Fibroblast of skin of left quadriceps (primary cell): ENCODE measurements at places on chromosomes 16 and 17.

GRCh38 chr16:86579268-86580062 is 1.1 kb downstream of the FOXL1 start:
- DNase-seq = no peak

DNA sequence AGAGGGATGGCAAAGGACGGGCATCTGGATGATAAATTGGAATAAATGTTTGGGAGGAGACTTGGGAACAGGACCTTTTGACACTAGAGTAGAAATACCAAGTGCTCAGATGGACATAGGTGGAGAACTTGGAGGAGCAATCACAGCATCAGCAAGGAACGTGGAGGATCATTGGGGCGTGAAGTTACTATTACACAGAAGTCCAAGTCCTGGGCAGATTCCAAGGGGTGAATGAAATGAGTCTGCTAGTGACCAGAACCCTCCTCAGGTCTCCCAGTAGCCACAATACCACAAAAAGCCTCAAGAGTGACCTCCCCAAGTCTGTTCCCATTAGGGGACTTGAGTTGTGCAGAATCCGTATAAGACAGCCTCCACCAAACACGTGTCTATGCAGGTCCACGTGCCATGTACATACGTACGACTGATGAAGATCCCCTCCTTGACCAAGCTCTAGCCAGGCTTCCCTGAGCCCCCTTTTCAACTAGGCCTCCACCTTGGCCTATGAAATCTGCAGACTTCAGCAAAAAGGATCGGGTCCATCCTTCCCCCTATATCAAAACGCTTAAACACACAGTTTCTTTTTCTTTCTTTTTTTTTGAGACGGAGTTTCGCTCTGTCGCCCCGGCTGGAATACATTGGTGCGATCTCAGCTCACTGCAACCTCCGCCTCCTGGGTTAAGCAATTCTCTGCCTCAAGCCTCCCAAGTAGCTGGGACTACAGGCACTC is 2.2 kb downstream of the C17orf67 start:
- DNase-seq = no peak

DNA sequence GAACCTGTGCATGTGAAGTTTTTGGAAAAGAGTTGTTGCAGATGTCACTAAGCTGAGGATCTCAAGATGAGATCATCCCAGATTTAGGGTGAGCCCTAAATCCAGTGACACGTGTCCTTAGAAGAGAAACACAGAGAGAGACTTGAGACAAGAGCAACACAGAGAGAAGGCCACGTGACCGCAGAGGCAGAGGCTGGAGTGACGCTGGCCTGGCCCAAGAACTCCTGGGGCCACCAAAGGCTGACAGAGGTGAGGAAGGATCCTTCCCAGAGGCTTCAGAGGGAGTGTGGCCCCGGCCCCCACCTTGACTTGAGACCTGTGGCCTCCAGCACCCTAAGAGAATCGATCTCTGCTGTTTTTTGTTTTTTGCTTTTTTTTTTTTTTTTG is 12.1 kb upstream of the RHBDF2 start:
- DNase-seq = no peak

DNA sequence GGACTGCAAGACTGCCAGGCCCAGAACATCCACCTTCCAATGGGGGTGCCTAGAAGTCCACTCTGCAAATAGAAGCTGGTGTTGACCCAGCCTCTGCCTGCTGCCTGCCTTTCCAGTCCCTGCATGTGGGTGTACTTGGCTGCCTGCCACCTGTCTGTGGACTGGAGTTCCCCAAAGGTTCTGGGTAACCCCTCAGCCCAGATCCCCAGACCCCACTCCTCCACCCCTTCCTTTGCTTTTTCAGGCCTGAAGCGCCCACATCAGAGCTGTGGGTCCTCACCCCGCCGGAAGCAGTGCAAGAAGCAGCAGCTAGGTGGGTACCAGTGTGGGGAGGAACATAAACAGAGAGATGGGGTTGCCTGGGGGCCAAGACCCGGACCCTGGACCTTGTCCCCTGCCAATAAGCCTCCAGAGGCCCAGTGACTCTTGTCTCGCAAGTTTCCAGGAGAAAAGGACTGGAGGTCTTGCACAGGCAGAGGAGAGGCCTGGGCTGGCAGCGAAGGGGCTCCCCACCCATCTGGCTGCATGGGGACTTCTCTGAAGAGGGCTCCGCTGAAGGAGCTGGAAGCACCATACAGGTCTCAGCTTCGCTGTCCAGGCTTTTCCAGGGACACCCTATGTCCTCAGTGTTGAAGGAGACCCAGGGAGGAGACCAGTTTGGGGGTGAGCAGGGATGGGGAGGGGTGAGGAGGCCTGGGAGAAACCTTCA is 34.3 kb downstream of the NLRC5 start:
- no peak for DNase-seq
